ENCODE measurements at places on chromosomes 5 and 9. TPM values are rescaled to one million over a fixed set of nuclear protein-coding genes. Genes with fewer than 3 reads are reported as not detected.
A peak's percentile ranks its signal among the peaks of the same experiment; 100 is the strongest.

The GNA14 gene
- 2.2 TPM for total RNA-seq

The IQGAP2 gene
- 4.1 TPM for total RNA-seq

The TESK1 gene
- total RNA-seq: 25.4 TPM

The HK3 gene
- total RNA-seq: 3.5 TPM

The MED10 gene
- total RNA-seq: 26.3 TPM

The ADAMTS12 gene
- total RNA-seq: 0.85 TPM

The PRDM9 gene
- not detected for total RNA-seq

The CDC20B gene
- not detected for total RNA-seq

The PAPPA gene
- total RNA-seq: 0.69 TPM

GRCh38 chr5:79111387-79111959 is at the start of gene BHMT:
TSS of gene BHMT (plus strand) at chr5:79111809. CDS start at chr5:79111886, 77 bp downstream.
- peaks cover 96% of the 10 kb centered on the region for H3K27me3 ChIP-seq
- H3K27ac ChIP-seq: no peak within 1 kb of the TSS
- peaks cover 18% of the 10 kb centered on the region for H3K4me1 ChIP-seq
- H3K4me3 ChIP-seq: peak within 1 kb of the TSS; percentile 40
- H3K36me3 ChIP-seq: no peaks in the 10 kb centered on the region
- DNase-seq: no peak

DNA sequence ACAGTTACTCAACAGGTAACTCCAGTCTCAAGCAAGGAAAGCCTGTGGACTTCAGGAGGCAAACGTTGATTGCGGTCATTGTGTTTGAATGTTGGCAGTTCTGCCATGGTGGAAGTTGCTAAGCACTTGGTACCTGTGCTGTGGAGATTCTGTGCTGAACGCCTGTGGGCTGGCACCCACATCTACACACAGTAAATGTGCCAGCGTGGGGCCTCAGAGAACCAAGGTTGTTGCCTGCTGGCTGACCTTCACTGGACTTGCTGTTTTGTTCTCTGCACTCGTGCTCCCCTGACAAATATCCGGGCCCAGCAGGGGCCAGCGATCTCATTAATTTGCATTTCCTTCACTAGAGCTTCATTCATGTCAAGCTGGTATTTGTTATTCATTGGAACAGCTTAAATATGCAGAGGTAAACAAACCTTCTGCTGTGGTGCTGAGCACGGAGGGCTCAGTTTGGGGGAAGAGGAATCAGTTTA is 141.8 kb downstream of the PRKACG start:
- peak overlapping the region; percentile 86 for H3K27ac ChIP-seq
- DNase-seq: peak; percentile 61
- no peaks in the 10 kb centered on the region for H3K36me3 ChIP-seq
- no peak overlapping the region for H3K4me3 ChIP-seq
- no peaks in the 10 kb centered on the region for H3K27me3 ChIP-seq

DNA sequence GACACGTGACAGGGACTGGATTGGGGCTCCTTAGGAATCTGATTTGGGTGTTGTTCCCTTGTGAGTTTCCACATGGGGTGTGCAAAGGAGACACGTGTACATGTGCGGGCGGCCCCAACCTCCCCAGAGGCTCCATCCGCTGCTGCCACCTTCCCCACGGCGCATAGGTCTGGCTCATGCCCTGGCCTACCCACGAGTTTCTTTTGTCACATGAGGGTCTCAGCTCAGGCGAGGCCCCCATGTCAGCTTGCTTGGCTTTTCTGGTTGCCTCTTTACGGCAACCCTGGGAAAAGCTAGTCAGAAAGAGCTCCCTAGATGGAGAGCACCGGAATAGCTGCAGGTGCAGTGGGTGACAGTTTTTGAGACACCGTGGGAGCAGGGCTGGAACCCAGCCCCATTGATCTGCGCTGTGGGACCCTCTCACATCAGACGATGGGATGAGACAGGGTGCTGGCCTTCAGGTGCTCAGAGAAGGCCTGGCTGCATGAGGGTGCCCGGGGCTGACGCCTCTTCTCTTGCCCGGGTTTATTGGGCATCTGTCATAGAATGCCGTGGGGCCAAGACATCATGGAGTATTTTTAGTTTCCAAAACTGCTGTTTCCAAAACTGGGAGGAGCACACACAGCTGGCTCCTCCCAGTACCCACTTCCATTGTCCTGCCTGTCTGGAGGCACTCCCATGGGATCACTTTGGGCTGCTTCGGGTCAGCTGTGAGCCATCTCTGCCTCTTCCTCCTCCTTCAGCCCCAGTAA is 107.8 kb downstream of the WNK2 start:
- peaks cover 11% of the 10 kb centered on the region for H3K27me3 ChIP-seq
- peaks cover 8% of the 10 kb centered on the region for H3K36me3 ChIP-seq
- DNase-seq: no peak
- H3K27ac ChIP-seq: no peak overlapping the region

DNA sequence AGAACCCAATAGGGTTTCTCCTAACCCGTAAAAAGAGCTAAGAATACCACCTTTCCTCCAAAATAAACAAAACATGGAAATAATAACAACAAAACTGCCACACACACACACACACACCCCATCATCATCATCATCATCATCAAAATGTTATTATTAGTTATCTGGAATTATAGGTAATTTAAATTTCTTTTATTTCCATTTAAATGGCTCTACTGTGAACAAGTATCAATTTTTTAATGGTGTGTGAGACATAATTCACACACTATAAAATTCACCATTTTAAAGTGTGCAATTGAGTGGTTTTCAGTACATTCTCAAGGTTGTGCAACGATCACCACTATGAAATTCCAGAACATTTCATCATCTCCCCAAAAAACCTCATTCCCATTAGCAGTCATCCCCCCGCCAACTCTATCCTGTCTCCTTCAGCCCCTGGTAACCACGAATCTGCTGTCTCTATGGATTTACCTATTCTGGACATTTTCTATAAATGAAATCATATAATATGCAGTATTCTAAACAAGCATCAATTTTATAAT is 172.7 kb downstream of the ROR2 start:
- DNase-seq: no peak
- H3K36me3 ChIP-seq: no peaks in the 10 kb centered on the region
- peaks cover 60% of the 10 kb centered on the region for H3K27me3 ChIP-seq
- no peak overlapping the region for H3K27ac ChIP-seq
- H3K4me3 ChIP-seq: no peak overlapping the region

GRCh38 chr9:105554042-105554441 is 3.9 kb upstream of the FKTN start:
- peak; percentile 14 for DNase-seq
- H3K27me3 ChIP-seq: no peaks in the 10 kb centered on the region
- no peak overlapping the region for H3K4me3 ChIP-seq
- no peaks in the 10 kb centered on the region for H3K36me3 ChIP-seq

DNA sequence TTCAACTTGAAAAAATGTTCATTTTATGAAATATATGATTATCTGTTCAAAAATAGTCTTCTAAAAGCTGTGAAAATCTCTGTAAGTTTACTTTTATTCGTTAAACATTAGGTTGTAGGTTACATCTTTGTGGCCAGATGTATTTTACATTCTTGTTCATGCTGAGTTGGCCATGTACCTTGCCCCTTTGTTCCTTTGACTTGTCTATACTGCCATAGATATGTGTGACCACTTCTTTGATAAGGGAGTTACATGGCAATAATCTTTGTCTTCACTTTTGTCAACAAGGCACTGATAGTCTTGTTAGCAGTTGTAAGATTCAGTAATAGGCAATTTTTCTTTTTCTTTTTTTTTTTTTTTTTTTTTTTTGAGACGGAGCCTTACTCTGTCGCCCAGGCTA is 15.9 kb downstream of the SEC24A start:
- peaks cover 59% of the 10 kb centered on the region for H3K36me3 ChIP-seq
- no peak for DNase-seq
- no peaks in the 10 kb centered on the region for H3K27me3 ChIP-seq
- H3K4me3 ChIP-seq: no peak overlapping the region

DNA sequence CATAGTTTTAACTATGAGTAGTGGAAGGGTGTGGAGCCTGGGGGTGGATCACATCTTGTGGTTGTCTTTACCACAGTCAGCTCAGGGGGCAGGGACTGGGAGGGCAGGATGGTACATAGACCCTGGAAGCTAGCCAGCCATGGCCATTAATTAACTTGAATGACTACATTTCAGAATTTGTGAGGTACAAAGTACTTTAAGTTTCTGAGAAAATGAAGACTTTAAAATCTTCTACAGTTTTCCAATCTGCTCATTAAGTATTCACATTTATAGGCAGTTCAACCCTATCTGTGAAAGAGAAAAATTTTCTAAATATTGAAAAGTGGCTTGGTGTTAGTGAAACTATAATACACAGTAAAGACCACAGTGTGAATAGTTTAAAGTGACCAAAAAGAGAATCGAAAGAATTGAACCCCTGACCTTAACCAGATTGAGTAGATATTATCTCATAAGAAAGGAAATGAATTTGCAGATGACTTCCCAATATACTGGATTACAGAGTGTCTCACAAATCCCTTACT is 234.2 kb upstream of the MEF2C start:
- DNase-seq: no peak
- H3K36me3 ChIP-seq: no peaks in the 10 kb centered on the region
- H3K27ac ChIP-seq: no peak overlapping the region
- H3K4me1 ChIP-seq: no peaks in the 10 kb centered on the region

- H3K4me3 ChIP-seq: no peak overlapping the region
- H3K27ac ChIP-seq: no peak overlapping the region
- no peaks in the 10 kb centered on the region for H3K36me3 ChIP-seq
- peaks cover 15% of the 10 kb centered on the region for H3K4me1 ChIP-seq
- H3K27me3 ChIP-seq: peaks cover 3% of the 10 kb centered on the region
- DNase-seq: no peak
Observed at GRCh38 chr5:169133531-169133930, 167.4 kb downstream of the SLIT3 start.

- DNase-seq: no peak
- H3K27me3 ChIP-seq: no peaks in the 10 kb centered on the region
- no peak overlapping the region for H3K27ac ChIP-seq
- no peaks in the 10 kb centered on the region for H3K36me3 ChIP-seq
- H3K4me1 ChIP-seq: no peaks in the 10 kb centered on the region
Observed at GRCh38 chr5:146751781-146752401, 126.7 kb downstream of the PPP2R2B start.

- DNase-seq: no peak
- peaks cover 21% of the 10 kb centered on the region for H3K27me3 ChIP-seq
- H3K36me3 ChIP-seq: no peaks in the 10 kb centered on the region
- H3K27ac ChIP-seq: no peak overlapping the region
Observed at GRCh38 chr5:73540192-73540591, 25.2 kb downstream of the ANKRA2 start.

GRCh38 chr5:110354311-110354710 is 372.2 kb downstream of the TMEM232 start:
- H3K4me3 ChIP-seq: no peak overlapping the region
- peaks cover 15% of the 10 kb centered on the region for H3K27me3 ChIP-seq
- H3K27ac ChIP-seq: peak overlapping the region; percentile 9
- no peaks in the 10 kb centered on the region for H3K36me3 ChIP-seq
- no peaks in the 10 kb centered on the region for H3K4me1 ChIP-seq

- no peaks in the 10 kb centered on the region for H3K27me3 ChIP-seq
- no peaks in the 10 kb centered on the region for H3K4me1 ChIP-seq
- peaks cover 3% of the 10 kb centered on the region for H3K36me3 ChIP-seq
- no peak overlapping the region for H3K4me3 ChIP-seq
- no peak for DNase-seq
- no peak overlapping the region for H3K27ac ChIP-seq
Observed at GRCh38 chr9:121055642-121056143, 5.6 kb upstream of the C5 start.

DNA sequence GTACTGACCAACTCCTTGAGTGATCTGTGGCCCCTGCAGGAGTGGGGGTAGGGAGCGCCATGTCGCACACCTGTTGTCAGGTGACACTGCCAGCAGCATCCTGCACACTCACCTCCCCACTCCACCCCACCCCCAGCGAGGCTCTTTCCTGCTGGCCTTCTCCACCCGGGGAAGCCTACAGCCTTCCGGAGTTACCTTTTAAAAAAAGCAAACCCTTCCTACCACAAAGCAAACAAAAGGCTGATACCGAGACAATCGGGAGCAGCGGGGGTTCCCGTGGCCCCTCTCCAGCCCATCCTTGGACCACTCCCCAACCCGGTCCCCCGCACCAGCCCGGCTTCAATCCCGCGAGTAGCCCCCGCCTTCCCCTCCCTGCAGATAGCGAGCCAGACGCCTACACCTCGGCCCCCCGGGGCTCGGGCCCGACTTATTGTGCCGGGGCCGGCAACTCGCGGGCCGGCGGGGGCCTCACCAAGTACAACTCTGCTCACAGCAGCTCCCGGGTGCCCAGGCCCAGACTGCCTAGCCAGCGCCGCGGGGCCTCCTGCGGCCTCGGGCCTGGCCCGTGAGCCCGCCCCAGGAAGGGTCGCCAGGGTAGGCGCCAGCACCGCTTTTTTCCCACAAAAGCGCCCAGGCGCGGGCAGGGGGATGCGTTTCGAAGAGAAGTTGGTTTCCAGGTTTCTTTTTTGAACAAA is 724 bp downstream of the MACROH2A1 start:
- H3K27me3 ChIP-seq: no peaks in the 10 kb centered on the region
- DNase-seq: no peak
- peak overlapping the region; percentile 99 for H3K4me3 ChIP-seq
- peaks cover 62% of the 10 kb centered on the region for H3K4me1 ChIP-seq
- peak overlapping the region; percentile 97 for H3K27ac ChIP-seq

- no peak overlapping the region for H3K4me3 ChIP-seq
- H3K27ac ChIP-seq: no peak overlapping the region
- H3K36me3 ChIP-seq: no peaks in the 10 kb centered on the region
- no peak for DNase-seq
- H3K4me1 ChIP-seq: no peaks in the 10 kb centered on the region
- H3K27me3 ChIP-seq: no peaks in the 10 kb centered on the region
Observed at GRCh38 chr5:97049175-97049574, 93.2 kb downstream of the LIX1 start.

GRCh38 chr5:8601831-8602354 is 732.9 kb downstream of the MTRR start:
- no peaks in the 10 kb centered on the region for H3K4me1 ChIP-seq
- no peaks in the 10 kb centered on the region for H3K27me3 ChIP-seq
- no peaks in the 10 kb centered on the region for H3K36me3 ChIP-seq

GRCh38 chr9:100515578-100516494 is 42.9 kb downstream of the TMEFF1 start:
- no peaks in the 10 kb centered on the region for H3K27me3 ChIP-seq
- no peak for DNase-seq
- H3K27ac ChIP-seq: no peak overlapping the region
- H3K36me3 ChIP-seq: no peaks in the 10 kb centered on the region
- H3K4me3 ChIP-seq: no peak overlapping the region
- H3K4me1 ChIP-seq: no peaks in the 10 kb centered on the region

- no peak overlapping the region for H3K4me3 ChIP-seq
- no peak for DNase-seq
- peak overlapping the region; percentile 28 for H3K27ac ChIP-seq
- no peaks in the 10 kb centered on the region for H3K27me3 ChIP-seq
Observed at GRCh38 chr5:58060996-58061395, 398.9 kb downstream of the PLK2 start.

GRCh38 chr5:144169904-144170275 is 569 bp downstream of the YIPF5 start:
- H3K4me3 ChIP-seq: peak overlapping the region; percentile 92
- peaks cover 37% of the 10 kb centered on the region for H3K36me3 ChIP-seq
- H3K27me3 ChIP-seq: peaks cover 4% of the 10 kb centered on the region
- peaks cover 41% of the 10 kb centered on the region for H3K4me1 ChIP-seq

- H3K4me1 ChIP-seq: peaks cover 7% of the 10 kb centered on the region
- no peak overlapping the region for H3K27ac ChIP-seq
- no peak for DNase-seq
- no peak overlapping the region for H3K4me3 ChIP-seq
- no peaks in the 10 kb centered on the region for H3K36me3 ChIP-seq
- peaks cover 8% of the 10 kb centered on the region for H3K27me3 ChIP-seq
Observed at GRCh38 chr9:98846879-98847278, 39.4 kb downstream of the GALNT12 start.

Measured in left ventricle myocardium inferior (tissue), 1 donor.